ENCODE measurements at places on chromosomes 16 and 17. TPM values are rescaled to one million over a fixed set of nuclear protein-coding genes. Genes with fewer than 3 reads are reported as not detected.

PRAC2 gene
- not detected for total RNA-seq

ASPHD1 gene
- total RNA-seq = 6.7 TPM

FBXW10 gene
- not detected for total RNA-seq

EPX gene
- total RNA-seq = not detected

CDRT15 gene
- not detected for total RNA-seq

- no peak for DNase-seq
These were observed 2.4 kb downstream of the SERPINF1 start for GRCh38 chr17:1764284-1764683.

DNA sequence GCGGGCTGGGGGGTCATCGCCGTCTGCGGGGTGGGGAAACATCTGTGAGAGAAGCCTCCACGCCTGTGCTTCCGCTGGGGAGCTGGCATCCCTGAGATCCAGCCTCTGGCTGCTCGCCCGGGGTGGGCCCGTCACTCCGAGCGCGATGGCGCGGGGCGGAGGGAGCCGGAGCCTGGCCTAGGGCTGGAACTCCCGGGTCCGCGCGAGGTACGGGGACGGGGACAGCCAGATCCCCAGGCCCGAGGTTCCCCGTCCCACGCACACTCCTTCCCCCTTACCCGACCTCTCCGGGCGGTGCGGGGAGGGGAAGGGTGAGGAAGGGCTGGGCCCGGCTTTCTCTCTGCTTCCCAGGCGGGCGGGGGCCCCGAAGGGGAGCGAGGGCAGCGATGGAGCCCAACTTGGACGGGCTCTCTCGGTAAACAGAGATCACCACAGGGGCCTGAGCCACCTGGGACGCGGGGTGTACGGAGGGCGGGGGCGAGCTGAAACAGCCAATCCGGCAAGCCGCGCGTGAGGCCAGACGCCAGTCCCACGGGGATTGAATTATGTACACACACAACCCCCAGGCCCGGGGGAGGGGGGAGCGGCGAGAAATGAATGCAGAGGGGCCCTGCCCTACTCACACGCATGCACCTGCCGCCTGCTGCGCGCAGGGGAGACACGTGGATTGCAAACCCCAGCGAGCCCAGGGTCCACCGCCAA, at the start of gene SLC16A11:
SLC16A11 (minus strand) TSS at position 596 of the 702 bp plus-strand sequence; CDS start at position 17, 579 bp downstream.
- peak; percentile 69 for DNase-seq

GRCh38 chr17:65190467-65191097, 53.4 kb downstream of the RGS9 start:
- no peak for DNase-seq

DNA sequence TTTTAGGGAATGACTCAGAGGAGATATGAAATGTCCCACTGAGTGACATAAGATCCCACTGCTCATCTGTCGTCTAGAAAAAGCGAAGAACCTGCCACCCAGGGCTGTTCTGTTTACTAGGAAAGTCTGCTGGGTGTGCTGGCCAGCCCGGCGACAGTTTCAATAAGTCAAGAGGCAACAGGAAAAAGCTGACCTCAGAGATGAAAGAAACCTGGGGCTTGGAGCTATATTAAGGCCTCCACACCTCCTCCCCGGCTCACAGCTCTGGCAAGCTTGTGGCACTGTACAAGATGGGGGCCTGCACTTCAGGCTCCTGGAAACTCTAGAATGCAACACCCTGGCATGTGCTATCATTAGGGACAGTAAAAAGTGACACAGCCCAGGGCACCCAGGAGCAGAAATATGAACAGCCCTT, 10.6 kb downstream of the ZFHX3 start:
- no peak for DNase-seq

- no peak for DNase-seq
These were observed 2.0 kb downstream of the POLR2A start for GRCh38 chr17:7486181-7486580.

DNA sequence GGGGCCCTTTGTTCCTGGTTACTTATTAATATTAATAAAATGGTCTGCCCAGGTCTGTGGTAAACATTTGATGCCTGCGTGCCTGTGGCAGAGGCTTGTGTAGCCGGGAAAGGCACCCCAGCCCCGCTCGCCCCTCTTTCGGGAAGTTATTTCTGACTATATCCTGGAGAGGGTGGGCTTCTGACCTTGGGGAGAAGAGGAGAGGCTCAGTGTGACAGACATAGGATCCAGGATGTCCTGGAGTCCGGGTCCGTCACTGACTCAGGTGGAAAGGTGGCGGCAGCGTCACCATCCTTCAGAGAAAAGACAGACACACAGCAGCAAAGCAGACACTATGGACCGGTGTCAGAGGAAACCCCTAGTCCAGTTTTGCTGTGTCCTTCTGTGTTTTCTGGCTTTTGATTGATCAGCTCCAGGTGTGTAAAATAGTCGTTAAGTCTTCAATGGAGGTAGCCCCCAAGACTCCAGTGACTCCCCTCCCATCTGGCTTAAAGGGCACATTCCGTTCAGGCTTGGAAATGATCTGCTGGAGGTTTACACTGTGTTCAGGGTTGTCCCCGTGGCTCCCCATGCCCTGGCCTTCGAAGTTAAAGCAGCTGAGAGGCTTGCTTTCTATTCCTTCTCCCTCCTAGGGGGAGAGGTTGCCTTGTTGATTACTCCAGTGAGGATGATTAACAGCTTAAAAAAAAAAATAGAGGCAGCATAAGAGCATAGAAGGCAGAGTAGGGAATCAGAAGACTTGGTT, 81.6 kb downstream of the CCDC182 start:
- no peak for DNase-seq

GRCh38 chr16:82643936-82644630, 17.3 kb downstream of the CDH13 start:
- no peak for DNase-seq

All from pancreas (tissue), 10 donors.